ENCODE measurements at places on chromosomes 7 and 10.

DNA sequence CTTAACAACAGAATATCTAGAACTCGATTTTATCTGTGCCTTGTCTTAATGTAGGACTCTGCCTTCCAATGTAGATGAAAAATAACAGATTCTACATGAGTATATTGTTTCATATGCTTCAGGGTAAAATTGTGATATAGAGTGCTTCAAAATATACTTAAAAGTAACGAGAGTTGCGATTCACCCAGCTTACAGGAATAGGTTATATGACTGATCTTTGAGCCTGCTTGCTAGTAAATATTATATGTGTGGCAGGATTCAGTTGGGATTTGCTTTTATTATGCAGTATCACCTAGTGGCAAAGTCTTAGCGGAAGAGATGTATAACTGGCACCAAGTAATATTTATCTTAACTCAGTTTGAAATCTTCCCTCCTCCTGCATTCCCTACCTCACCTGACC, 183.3 kb downstream of the SEMA3E start:
- no peak for DNase-seq

- peak; percentile 15 for DNase-seq
Observed at GRCh38 chr10:3067118-3067858, at the start of gene PFKP. Gene PFKP, plus strand, starts transcription at chr10:3067548. Its CDS starts 48 bp downstream, at chr10:3067596.

- DNase-seq, result no peak
Observed at GRCh38 chr10:126969310-126969709, 64.1 kb downstream of the DOCK1 start.

DNA sequence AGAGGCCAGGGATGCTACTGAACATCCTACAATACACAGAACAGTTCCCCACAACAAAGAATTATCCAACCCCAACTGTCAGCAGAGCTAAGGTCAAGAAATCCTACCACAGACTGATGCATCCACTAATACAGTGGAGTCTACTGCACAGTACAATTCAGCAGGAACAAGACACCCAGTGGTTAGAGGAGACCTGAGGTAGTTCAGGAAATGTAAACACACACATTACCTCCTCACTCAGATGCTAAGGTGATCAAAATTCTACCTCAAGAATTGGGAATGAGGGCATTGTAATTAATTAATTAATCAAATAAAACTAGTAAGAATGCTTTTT, 91.4 kb downstream of the ZFAND4 start:
- DNase-seq, result no peak

All from stimulated activated CD4-positive, alpha-beta T cell treated with anti-CD3 and anti-CD28 coated beads, Interleukin-1b, Interleukin-23, amount 100 ng/mL, for 1 hour (primary cell).